ENCODE measurements at places on chromosomes 7 and 10. TPM values are rescaled to one million over a fixed set of nuclear protein-coding genes. Genes with fewer than 3 reads are reported as not detected.
A peak's percentile ranks its signal among the peaks of the same experiment; 100 is the strongest.

GRCh38 chr7:120645966-120646365, 212.0 kb downstream of the TSPAN12 start:
- no peak for DNase-seq

GRCh38 chr10:130193493-130194193, 57.5 kb downstream of the GLRX3 start:
- DNase-seq: no peak

DNA sequence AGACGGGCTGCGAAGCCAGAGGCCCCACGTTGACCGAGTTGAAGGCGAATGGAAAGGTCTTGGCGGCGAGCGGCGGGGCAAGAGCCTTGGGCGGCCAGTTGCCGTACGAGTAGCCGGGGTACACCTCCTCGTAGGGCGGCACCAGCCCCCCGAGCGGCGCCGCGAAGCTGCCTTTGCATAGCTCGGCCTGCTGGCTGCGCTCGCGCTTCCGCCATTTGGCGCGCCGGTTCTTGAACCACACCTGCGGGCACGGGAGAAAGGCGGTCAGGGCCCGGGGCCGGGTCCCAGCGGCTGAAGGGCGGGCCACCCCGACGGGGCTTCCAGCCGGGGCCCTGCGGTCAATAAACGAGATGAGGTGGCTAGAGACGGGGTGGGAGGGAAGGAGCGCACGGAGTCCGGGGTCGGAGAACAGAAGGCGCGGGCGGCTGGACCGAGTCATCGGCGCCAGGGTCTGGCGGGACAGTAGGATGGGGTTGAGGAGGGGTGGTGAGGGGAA, 4.8 kb downstream of the ELOVL3 start:
- no peak for DNase-seq

GRCh38 chr7:37448636-37449361, at the start of gene ELMO1:
Gene ELMO1, minus strand, starts transcription at chr7:37448864. Its CDS starts 106,174 bp downstream, at chr7:37342690.
- DNase-seq: peak; percentile 7

The GFRA1 gene
- total RNA-seq: 1.7 TPM

The ABCC2 gene
- 0.07 TPM for total RNA-seq

Data from kidney epithelial cell (primary cell).